Activated CD4-positive, alpha-beta T cell treated with anti-CD3 and anti-CD28 coated beads for 24 hours (primary cell): ENCODE measurements at places on chromosomes 2 and 18.

DNA sequence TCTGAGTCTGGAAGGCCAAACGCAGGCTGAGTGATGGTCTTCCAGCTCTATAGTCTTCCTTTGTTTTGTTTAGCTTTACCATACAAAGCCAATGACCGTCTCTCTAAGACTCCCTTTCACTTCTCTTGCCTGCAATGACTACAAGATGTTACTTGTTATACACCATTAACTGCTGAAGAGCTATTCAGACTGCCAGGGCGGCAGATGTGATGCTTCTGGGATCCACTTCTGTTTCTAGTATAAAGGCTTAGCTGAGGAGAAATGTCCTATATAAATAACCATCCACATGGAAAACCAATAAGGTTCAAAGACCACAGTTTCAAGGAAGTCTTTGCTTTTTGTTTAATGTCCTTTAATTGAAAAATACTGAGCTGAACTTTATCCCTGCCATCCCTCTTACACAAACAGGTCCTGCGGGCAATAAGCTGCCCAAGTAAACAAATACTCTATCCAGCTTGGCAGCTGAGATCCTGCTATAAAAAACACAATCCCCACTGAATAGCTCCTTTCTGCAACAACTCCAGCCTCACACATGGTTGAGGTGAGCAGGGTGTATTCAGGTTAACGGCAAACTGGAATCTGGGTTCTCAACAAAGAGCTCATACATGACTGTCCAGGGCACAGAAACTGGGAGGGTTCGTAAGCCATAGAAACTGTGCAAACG lies 124.6 kb downstream of the VIT start:
- DNase-seq = no peak

DNA sequence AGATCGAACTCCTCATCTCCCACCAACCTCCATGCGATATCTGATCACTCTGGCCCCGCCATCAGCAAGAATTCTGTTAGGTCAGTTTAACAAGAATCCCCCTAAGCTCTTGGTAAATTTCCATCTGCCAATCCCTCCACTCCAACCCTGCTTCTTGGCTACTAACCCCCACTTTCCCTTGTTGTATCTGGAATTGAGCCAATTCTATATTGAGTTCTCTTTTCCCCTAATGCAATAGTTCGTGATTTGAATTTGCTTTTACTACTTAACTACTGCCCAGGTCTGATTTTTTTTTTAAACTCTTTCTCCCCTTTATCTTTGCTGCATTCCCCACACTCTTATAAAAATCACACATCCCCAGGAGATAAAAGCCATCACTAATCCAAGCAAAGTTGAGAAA lies 159.3 kb upstream of the STK17B start:
- DNase-seq = no peak

DNA sequence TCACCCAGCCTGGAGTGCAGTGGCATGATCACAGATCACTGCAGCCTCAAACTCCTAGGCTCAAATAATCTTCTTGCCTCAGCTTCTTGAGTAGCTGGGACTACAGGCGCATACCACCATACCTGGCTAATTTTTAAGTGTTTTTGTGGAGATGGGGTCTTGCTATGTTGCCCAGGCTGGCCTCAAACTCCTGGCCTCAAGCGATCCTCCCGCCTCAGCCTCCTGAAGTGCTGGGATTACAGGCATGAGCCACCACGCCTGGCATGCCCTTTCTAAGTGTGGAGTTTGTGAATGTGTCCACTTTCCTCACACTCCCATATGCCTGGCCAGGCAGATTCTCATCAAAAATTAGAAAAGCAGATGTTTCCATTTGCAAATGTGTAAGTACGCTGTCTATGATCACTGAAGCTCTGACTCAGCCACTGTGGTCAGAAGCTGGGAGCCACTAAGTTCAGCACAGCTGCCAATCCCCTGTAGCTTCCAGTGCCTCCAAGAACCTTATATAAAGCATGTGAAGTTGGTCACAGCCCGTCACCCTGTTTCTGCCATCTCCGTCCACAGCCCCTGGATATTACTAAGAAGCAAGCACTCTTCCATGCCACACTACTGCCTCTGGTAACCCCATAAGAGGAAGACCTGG lies 155.4 kb downstream of the FAM210A start:
- no peak for DNase-seq

- DNase-seq = no peak
These were observed 173.0 kb downstream of the SP3 start for GRCh38 chr2:173792166-173792565.

DNA sequence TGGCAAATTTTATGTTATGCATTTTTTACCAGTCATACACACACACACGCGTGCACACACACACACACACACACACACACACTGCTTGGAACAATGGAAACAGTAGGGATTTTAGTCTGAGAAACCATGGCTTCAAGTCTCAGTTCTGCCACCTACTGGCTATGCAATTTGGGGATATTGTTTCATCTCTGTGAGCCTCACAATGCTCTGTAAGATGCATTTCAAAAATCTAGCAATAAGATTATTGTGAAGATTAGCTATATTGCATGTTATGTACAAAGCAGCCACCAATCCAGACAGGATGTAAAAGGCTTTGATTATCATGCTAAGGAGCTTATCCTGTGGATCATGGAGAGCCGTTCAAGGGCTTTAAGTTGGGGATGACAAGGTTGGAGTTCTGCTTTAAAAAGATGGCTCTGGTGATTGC lies 401.4 kb downstream of the NBAS start:
- DNase-seq = no peak

DNA sequence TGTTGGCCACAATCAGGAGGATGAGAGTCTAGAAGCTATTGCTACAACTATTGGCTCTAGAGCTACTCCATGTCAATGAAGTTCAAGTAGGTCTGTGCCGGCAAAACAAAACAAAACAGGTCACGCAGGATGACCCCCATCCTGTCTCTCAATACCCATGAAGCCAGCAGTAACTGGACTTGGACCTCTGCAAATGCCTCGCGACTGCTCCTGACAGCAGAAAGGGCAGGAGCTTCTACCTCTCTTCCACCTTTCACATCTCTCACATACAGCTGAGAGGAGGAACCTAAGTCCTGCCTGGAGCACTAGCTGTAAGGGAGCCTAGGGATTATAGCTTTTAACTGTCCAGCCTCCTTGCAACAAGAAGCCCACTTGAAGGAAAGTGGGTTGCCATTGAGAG lies 16.0 kb downstream of the PRKAG3 start:
- DNase-seq = no peak

DNA sequence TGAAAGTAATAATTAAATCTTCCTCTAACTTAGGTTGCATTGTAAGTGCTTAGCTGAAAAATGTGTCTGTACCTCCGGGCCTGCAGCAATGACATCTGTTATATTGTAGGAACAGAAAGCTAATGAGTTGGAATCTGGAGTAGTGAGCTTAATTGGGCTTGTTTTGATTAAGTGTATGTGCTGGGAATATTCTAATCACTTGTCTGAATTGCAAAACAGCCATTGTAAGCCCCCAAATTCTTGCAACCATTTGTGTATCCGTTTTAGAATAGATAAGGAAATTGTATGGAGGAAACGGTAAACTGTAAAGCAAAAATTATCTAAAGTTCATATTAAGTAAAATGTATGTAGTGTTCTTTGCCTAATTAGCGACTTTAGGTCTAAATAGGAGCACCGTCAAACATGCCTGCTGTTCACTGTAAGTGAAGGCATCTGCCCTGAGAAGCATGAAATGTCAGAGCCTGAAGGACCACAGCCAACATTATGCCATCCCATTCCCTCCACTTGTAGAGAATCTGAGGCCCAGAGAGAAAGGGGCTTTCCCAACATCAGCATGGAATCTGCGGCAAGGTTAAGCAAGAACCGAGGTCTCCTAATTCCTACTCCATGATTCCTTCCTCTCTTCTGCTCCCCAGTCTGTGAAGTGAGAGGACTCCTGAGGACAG lies 466.4 kb downstream of the TDRD15 start:
- no peak for DNase-seq

GRCh38 chr18:62881509-62882016 lies 166.2 kb downstream of the PHLPP1 start:
- DNase-seq = no peak
